ENCODE measurements at places on chromosomes 7 and 10. TPM values are rescaled to one million over a fixed set of nuclear protein-coding genes. Genes with fewer than 3 reads are reported as not detected.

The MYH16 gene
- under 0.01 TPM for total RNA-seq

The SLC26A5 gene
- total RNA-seq = not detected

The OR2A42 gene
- not detected for total RNA-seq

The ANKRD61 gene
- not detected for total RNA-seq

The PLEKHS1 gene
- total RNA-seq = not detected

The GHRHR gene
- not detected for total RNA-seq

The SH3PXD2A gene
- 10.3 TPM for total RNA-seq

The RBM28 gene
- 14.5 TPM for total RNA-seq

The GLI3 gene
- 3.3 TPM for total RNA-seq

The TMEM273 gene
- not detected for total RNA-seq

The PYROXD2 gene
- total RNA-seq = 19.8 TPM

The FXYD4 gene
- not detected for total RNA-seq

The STEAP1B gene
- total RNA-seq = 23.0 TPM

The PLXDC2 gene
- total RNA-seq = 4.9 TPM

The SYCE1 gene
- total RNA-seq = not detected

The FAM24B gene
- total RNA-seq = 4.5 TPM

The SCART1 gene
- 0.34 TPM for total RNA-seq

The POLR2J2 gene
- 0.17 TPM for total RNA-seq
